ENCODE measurements at places on chromosomes 4 and X. TPM values are rescaled to one million over a fixed set of nuclear protein-coding genes. Genes with fewer than 3 reads are reported as not detected.

DNA sequence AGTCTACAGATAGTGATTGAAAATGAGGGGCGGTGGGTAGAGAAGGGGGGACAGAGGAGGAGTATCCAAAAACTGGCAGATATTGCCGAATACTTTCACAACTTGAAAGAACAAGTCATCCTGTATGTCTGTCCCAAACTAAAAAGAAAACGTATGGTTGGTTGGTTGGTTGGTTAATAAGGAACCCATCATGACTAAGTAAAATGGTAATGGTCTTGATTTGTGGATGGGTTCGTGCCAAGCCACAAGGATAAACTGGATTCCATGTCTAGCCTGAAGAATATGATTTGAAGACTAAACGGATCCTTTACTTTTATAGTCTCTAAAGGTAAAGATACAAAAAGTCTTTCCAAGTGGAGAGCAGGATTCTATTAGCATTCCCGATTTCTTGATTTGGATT, 208.4 kb downstream of the DCLK2 start:
- no peak for DNase-seq

DNA sequence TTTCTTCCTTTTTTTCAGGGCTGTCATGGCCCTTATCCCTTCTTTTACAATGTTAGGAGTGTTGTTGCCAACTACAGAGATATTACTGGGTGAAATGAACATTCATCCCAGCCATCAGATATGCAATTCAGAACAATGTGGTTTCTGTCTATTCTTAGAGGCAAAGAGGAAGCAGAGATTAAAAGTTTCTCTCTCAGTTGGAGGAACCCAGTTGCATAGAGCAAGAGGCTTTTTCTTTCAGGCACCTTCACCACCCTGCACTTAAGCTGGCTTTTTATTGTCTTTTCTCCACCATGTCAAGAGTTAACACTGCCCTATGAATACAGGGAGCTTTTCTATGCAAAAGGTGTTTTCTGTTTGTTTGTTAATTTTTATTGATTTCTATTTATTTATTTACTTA, 1559.6 kb upstream of the IGFBP7 start:
- DNase-seq, result no peak

DNA sequence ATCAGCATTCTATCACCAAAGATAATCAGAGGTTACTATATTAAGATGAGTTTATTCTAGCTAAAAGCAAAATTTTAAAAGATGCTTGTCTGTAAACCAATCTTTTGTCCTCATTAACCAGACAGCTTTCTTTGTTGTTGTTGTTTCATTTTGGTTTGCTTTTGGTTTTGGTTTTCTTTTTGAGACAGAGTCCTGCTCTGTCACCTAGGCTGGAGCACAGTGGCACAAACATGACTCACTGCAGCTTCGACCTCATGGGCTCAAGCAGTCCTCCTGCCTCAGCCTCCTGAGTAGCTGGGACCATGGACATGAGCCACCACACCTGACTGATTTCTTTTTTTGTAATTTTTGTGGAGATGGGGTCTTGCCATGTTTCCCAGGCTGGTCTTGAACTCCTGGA, 102.9 kb downstream of the COX18 start:
- no peak for DNase-seq

DNA sequence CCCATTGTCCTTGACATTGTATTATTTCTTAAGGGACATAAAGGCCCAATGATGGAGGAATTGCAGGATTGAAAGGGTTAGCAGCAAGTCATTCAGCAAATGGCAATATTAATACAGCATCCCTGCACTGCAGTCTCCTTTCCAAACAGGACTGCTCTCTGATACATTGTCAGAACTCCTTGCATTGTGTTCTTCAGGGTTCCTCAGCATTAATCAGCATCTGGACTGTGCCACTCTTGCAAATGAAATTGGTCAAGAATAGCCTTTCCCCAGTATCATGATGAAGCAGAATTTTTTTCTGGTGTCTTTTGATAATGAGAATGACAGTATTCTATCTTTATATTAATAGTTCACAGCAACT, 272.6 kb upstream of the HAND2 start:
- DNase-seq, result no peak

- no peak for DNase-seq
Observed at GRCh38 chr4:38268837-38269236, 308.6 kb downstream of the PTTG2 start.

DNA sequence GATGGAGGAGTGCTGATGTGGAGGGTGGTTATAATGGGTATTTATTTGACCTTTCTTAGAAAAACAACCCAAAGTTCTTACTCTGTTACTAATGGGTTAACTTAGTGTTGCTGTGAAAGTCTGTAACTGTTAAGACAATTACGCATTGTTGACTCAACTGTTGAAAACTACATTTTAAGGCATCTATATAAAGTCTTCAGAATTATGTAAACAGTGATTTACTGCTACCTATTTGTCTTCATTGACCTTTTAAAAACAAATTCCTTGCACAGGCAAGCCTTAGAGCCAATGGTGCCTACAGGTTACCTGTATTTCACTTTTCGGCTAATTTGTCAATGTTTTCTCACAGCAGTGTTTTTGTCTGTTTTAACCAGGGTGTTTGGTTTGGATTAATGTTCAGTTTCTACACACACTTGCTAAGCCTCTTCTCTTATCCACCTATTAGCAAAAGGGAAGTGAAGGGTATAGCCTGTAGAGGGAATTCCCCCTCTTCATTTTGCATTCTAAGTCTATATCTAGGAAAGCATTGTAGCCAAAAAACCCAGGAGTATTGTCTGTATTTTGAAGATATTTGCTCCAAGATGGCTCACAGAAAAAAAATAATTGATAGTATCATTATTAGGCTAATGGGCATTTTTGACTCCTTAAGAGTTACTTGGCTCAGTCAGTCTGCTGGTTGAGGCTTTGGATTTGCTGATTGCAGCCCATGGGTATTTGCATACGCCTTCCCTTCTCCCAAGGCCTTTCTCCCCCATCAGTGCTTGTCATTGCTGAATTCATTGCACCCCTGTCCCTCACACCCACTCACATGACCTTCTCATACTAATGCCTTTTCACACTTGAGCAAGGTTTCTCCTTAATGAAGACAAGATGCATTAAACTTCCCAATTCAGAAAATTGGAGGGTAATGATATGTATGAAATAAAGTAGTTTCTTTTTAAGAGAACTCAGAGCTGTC, 30.5 kb downstream of the AFF1 start:
- DNase-seq, result no peak

DNA sequence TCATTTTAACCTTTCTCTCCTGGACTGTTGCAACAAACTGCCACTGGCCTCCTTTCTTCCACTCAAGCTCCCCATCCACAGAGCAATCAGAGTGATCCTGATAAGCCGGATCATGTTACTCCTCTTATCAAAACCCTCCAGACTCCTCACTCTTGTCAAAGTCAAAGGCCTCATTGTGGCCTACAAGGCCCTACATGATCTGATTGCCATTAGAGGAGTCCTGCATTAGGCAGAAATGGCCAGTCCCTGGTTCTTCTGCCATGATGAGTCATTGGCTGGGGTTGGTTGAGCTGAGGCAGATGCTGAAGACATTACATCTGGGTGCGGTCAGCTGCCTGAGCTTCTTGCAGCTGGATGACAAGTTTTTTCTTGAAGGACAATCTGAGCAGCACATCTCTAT, 32.7 kb upstream of the CASK start:
- no peak for DNase-seq

GRCh38 chr4:23039818-23040217, 347.1 kb downstream of the GBA3 start:
- no peak for DNase-seq

DNA sequence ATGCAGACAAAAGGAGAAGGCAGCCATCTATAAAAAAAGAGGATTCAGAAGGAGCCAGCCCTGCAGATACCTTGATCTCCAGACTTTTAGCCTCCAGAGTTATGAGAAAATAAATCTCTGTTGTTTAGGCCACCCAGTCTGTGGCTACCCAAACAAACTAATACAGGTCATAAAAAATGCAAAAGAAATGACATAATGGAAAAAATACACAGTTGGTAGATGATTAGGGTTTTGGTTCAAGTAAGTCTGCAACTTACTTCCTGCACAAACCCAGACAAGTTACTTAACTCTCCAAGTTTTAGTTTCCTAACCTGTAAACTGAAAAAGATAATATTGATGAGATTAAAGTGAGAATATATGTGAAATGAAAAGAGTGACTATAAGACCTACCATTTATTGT, 11.3 kb downstream of the QDPR start:
- no peak for DNase-seq

TLR6 gene
- 3.0 TPM for total RNA-seq

MFAP3L gene
- total RNA-seq, result 90.2 TPM

ATP2B3 gene
- total RNA-seq, result not detected

USP17L12 gene
- not detected for total RNA-seq

GAGE13 gene
- total RNA-seq, result not detected

ARHGAP36 gene
- not detected for total RNA-seq
